Right forelimb (tissue), 1 donor: ENCODE measurements at places on chromosomes 3 and 15.

- no peak for DNase-seq
Observed at GRCh38 chr3:112228786-112229185, 65.2 kb downstream of the SLC9C1 start.

- DNase-seq, result no peak
Observed at GRCh38 chr3:187044206-187044605, 95.1 kb downstream of the RPL39L start.

- no peak for DNase-seq
Observed at GRCh38 chr3:59101231-59101736, 51.5 kb upstream of the CFAP20DC start.

DNA sequence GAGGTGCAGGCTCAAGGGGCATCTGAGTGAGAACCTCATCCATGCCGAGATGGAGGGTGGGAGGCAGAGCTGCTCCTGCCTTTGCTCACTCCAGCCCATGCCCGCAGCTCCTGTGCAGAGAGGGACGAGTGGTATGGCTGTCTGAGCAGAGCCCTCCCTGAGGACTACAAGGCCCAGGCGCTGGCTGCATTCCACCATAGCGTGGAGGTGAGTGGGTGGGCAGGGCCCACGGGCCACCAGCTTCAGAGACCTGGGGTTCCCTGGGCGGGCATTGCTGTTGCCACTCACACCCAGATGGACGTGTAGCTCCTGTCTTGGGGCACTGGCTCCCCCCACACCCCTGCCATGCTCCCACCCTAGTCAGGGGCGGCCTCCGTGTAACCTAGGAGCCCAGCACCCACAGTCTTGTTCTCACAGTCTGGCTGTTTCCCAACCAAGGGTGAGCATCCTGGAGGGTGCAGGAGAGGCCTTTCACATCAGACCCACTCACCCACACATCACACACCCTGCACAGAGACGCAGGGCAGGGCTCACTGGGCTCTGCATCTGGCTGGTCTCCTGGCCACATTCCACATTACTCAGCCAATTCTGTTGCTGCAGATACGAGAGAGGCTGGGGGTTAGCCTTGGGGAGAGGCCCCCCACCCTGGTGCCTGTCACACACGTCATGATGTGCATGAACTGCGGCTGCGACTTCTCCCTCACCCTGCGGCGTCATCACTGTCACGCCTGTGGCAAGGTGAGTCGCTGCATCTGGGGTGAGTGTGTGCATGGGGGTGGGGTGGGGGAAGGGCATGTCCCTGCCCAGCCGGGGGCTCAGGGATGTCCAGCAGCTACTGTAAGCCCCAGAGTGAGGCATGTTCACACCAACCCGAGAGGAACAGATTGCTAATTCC lies 25.3 kb upstream of the NR2C2 start:
- no peak for DNase-seq

GRCh38 chr3:153269730-153270129 lies 107.7 kb downstream of the RAP2B start:
- DNase-seq, result no peak

GRCh38 chr3:26752466-26752865 lies 129.9 kb downstream of the LRRC3B start:
- no peak for DNase-seq

DNA sequence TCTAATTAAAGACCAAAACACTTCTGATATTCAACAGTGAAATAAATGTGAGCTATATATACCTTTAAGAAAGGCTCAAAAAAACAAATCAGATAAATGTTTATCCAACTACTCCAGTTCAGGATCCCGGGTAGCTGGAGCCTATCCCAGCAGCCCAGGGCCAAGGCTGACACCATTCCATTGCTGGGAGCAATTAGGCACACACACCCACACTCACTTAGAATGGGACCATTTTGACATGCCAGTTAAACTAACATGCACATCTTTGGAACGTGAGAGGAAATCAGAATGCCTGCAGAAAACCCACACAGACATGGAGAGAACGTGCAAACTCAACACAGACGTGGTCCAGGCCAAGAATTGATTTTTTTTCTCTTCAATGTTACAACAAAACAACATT lies 30.0 kb upstream of the PLSCR4 start:
- DNase-seq, result no peak

DNA sequence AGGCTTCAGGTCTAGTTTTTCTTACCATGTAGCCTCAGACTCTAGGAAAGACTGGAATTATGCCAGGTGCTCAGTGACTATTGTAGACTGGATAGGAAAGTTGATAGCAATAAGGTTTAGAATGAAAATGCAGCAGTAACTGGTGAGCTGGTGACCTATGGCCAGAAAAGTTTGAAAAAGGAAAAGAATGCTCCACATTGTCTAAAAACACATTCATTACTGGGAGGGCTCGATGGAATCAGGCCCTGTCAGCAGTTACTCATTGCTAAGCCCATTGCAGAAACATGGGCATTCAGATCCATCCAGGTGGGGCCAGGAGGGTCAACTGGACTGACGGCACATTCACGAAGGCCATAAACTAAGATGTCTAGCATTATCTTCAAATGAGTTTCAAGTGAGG lies 8.7 kb upstream of the MBNL1 start:
- DNase-seq, result no peak

DNA sequence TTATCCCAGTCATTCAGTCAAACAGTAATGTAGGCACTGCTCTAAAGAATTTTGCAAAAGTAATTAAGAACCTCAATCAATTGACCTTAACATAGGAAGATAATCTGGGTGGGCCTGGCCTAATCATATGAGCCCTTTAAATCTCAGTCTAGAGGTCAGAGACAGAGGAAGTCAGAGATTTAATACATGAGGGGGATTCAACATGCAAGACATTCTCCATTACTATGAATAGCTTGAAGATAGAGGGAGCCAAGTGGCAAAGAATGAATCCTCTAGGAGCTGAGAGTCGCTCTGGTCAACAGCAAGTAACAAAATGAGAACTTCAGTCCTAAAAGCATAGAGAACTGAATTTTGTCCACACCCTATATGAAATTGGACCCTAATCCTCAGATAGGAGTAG lies 39.0 kb upstream of the MBNL1 start:
- no peak for DNase-seq

- peak; percentile 76 for DNase-seq
Observed at GRCh38 chr3:54891540-54891897, 36.3 kb downstream of the LRTM1 start.

DNA sequence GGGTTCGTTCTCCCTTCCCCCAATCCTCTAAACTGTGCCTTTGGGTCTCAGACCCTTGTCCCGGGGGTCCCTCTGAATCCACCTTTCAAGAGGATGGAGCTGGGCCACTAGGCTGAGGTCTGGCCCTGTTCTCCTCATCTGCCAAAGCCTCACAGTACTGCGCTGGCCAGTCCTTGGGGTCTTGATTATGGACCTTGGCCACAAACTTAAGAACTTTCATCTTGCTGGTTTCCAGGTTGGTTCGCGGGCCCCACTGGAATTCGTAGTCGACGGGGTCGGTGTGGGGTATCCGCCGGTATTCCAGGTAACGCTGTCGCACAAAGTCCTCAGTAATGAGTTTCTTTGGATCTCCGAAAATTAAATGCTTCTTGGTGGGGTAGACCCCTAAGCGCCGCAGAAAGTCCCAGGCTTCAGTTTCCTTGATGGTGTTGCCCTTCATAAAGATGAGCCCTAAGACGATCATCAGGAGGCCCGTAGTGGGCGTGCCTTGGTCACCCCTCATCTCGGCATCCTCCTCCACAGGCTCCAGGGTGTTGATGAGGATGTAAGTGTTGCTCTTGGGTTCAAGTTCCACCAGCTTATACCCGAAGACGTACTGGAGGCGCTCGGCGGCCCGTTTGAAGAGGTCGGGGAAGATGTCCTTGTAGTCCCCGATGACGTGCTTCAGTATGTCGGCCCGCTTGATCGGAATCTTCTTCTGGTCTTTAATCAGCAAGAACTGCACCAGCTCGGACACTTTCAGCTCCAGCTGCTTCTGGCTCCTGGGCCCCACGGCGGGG lies 727 bp downstream of the NSMCE3 start:
- peak; percentile 46 for DNase-seq

DNA sequence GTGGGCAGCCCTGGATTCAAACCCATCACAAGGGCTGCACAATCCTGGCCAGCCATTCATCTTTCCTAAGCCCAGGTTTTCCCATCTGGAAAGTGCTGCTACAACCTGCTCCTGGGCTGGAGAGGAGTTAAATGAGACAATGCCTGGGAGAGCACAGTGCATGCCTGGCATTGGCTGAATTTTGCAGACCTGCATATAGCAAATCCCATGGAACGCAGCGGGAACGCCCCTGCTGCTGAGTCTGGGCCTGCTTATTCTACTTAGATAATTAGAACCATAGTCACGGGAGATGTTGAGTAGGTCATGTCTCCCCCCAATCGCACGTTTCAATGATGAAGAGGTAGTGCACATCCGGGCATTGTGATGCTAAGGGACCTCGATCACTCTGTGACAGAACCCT lies 46.6 kb downstream of the ABTB1 start:
- peak; percentile 9 for DNase-seq

DNA sequence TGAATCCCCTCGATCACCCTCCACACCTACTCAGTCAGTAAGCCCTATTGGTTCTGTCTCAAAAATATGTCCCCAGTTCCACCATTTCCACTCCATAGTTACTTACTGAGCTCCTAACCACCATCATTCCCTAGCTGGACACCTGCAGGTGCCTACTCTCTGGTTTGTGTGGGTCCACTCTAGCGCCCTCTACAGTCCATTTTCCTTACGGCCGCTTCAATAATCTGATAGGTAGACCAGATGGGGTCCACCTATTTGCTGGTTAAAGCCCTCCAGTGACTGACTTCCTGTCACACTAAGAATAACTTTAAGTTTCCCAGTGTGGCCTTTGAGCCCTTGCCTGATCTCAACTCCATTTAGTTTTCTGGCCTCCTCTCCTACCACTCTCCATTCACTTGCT lies 5.0 kb downstream of the GXYLT2 start:
- no peak for DNase-seq

GRCh38 chr15:98397419-98397818 lies 250.9 kb upstream of the IGF1R start:
- peak; percentile 46 for DNase-seq

DNA sequence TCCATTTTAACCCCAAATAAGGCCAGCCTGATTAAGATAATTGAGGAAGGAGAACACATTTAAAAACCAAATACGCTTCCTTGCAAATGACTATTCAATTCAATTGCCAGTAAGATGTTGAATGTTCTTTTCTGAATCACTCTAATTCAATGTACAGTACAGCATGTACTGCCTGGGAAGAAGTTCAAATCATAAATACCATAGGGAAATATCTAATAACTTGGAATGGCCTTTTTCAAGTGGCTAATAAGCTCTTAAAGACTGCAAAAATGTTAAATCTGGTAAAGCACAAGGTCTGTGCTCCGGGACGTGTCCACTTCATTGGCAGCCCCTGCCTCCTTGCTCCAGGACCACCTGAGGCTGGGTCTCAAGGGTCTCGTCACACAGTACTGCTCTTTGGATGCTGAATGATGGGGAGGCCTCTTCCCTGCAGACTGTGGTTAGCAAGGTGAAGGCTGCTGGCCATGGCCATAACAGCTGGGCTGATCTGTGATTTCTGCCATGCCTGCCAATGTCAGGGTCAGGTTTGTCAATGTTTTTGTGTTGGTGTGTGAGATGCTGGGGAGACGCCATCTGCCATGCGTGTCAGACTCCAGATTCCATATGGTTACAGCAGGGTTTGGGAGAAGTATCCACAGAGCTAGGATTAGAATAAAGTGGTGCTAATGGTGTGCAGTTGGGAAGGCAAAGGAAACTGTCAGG lies 300.5 kb downstream of the ADAMTS17 start:
- DNase-seq, result peak; percentile 57

DNA sequence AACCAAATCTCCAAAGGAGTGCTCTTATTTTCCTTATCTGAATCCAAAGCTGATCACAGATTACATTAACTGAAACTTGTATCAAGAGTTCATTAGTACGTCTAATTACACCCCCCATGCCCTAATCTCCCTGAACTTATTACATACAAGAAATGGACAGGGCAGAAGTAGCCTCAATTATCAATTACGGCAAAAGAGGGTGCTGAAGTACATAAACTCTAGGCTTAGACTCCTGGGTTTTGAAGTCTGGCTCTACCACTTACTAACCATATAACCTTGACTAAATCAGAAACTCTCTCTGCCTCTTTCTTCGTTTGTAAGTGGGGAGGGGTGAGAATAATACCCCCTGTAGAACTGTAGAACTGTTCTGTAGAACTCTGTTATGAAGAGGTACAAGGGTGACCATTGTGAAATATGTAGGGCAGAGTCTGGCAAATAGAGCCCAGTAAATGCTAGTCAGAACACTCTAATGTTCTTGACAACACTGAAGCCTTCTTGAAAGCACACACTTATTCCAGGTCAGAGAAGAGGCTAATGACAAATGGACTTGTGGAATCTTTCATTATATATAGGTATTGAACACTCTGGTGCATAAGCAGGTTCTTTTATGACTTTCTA lies 19.6 kb upstream of the OR5K4 start:
- DNase-seq, result no peak

DNA sequence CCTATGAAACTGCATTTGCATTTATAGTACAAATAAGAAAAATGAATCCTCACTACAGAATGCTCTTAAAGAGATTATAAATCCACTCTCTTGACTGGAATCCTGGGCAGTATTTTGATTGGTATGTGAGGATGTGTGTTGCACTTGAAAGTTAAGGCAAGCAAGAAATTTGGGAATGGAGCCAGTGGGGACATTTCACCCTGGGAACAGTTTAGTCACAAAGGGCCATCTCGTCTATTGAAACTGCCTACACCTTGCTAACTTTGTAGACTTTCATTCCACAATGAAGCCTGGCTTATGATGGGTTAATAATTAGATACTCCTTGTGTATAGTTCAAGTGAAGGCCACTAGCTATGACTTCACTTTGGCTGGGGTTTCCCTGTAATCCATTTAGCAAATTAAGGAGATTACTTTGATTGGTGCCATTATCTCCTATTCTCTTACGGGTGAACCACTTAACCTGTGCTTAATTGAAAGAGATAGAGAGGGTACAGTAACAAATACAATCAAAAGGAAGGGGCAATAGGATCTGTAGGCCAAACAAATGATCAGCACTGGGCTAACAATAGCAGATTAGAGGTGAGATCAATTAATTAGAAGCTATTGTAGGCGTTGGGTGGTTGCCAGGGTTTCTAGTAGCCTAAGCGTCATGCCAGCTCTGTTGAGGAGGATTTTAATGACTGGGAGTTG lies 146.9 kb upstream of the RARB start:
- DNase-seq, result no peak

DNA sequence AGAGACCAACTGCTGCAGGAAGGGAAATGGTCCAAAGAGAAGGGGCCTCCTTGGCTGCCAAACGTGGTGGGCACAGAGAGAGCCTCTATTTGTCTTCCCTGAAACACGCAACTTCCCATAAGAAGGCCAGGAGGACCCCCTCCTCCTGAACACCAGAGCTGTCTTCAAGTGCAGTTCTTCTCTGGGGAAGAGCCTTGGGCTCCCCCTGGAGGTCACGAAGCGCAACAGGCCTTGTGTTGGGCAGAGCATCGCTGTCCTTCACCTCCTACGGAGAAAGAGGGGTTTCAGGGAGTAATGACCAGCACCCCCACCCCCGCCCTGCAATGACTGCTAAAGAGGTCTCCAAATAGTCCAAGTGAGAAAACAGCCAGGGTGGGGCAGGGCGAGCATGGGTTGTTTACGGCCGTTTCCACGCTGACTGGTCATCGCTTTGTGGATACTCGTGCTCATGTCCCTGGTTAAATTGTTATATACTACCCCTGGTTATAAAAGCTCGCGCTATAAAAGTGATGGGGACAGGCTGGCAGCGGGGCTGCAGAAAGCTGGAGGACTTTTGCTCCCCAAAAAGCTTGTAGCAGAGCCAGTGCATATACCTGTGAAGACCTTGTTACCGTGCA lies 397.5 kb upstream of the ATP10A start:
- peak; percentile 62 for DNase-seq
